ENCODE measurements at places on chromosomes 7 and 10. TPM values are rescaled to one million over a fixed set of nuclear protein-coding genes. Genes with fewer than 3 reads are reported as not detected.

- DNase-seq: no peak
Measured at GRCh38 chr7:117011419-117012260, 58.3 kb downstream of the ST7 start.

DNA sequence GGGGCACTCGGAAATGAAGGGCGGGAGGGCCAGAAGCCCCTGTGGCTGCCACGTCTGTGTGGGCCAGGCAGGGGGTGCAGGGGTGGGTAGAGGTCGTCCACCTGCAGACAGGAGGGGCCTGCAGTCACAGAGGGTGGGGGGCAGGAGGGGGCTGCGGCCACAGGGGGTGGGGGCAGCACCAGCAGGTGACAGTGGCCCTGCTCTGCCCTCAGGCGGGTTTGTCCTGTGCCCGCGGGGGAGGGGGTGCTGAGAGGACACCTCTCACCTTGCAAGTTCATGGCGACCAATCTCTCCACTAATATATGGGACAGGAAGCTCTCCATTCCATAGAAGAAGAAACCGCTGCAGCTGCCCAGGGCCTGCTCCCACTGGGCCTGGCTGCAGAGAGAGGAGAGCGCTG is 26.6 kb upstream of the NKX6-2 start:
- DNase-seq: no peak

DNA sequence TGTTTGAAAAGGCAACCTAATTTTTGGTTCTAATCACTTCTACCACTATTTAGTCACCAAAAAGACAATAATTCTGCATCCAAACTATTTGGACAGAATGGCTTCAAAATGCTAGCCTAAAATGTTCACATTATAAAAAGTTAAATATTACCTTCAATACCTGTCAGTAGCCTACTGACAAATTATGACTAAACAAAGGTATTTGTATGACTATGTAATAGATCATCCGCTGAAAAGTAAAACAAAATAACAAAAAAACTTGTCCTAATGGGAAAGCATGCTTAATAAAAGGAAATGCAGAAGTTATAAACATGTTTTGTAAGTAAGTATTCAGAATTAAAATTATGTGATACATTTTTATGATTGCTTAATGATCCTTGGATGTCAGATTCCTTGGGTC is 36.6 kb downstream of the CD36 start:
- no peak for DNase-seq

The ZNF746 gene
- total RNA-seq: 30.4 TPM

The SGCE gene
- total RNA-seq: 130 TPM

All from omental fat pad (tissue), 4 donors.